Activated T-helper 1 cell treated with Interleukin-2 at 50 U/mL for 16 hours (primary cell): ENCODE measurements at places on chromosomes 12 and 14.

DNA sequence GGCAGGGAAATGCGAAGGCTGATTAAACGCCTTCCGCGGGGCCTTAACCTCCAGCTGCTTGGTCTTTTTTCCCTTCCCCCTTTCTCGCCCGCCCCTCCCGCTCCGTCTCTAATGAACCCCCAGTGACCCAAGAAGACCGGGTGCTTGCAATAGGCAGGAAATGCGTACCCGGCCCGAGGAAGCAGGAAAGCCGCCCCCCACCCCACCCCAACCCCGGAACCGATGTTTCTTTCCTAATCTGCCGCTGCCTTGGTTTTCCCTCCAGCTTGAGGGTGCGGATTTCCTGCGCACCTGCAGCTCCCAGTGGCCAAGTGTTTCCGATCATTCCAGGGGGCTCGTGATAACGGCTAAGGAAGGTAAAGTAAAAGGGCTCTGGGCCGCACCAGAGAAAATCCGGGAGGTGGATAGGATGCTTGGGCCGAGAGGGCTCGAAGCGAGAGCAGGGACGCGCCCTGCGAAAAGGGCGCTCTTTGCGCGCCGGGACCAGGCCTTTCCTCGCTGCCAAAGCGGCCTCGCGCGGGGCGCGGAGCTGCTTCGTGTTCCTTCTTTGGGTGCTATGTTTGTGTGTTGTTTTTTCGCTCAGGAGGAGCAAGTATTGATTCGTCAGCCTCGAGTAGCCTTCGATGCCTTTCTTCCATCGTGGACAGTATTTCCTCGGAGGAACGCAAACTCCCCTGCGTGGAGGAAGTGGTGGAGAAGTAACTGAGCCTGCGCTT lies 983 bp downstream of the MYF6 start:
- no peak for DNase-seq

DNA sequence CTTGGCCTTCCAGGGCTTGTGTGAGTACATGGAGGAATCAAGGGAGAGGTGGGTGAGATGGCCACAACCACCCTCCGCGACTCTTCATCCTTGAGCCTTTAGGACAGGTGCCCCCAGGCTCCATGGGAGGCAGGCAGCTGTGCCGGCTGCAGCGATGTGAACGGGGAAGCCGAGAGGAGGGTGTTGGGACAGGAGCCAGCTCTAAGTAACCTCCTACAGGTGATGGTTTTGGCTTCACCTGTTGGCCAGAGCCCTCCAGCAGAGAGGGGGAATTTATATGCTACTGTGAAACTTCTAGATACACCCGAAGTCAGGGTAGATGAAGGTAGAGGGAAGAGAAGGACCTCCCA lies 132.2 kb upstream of the HIF1A start:
- DNase-seq: no peak

DNA sequence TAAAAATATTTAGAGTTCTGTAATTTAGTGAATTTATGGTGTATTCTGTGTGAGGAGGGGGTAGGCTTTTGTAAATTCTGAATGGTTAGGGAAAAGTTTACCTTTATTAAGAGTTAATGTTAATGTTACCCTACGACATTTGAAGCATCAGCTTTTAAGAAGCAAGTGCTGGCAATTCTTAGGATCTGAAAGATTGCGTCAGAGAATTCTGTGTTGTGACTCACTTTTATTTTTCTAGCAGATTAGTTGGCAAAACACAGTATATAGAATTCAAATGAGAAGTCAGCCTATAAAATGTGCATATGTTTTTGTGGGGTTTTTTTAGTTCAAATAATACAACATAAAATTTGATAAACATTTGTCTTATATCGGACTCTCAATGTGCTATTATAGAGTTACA lies 97.6 kb downstream of the RAD52 start:
- DNase-seq: no peak

GRCh38 chr14:78863143-78863542 lies 693.0 kb downstream of the NRXN3 start:
- DNase-seq: no peak

- no peak for DNase-seq
Observed at GRCh38 chr12:1691123-1692007, 495 bp downstream of the ADIPOR2 start.

DNA sequence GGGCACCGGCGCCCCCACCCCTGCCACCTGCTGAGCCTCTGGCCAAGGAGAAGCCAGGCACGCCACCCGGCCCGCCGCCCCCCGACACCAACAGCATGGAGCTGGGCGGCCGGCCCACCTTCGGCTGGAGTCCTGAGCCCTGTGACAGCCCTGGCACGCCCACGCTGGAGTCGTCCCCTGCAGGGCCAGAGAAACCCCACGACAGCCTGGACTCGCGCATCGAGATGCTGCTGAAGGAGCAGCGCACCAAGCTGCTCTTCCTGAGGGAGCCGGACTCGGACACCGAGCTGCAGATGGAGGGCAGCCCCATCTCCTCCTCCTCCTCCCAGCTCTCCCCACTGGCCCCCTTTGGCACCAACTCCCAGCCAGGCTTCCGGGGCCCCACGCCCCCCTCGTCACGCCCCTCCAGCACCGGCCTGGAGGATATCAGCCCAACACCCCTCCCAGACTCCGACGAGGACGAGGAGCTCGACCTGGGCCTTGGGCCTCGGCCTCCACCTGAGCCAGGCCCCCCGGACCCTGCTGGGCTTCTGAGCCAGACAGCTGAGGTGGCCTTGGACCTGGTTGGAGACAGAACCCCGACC lies 6.5 kb downstream of the SETD1B start:
- no peak for DNase-seq

DNA sequence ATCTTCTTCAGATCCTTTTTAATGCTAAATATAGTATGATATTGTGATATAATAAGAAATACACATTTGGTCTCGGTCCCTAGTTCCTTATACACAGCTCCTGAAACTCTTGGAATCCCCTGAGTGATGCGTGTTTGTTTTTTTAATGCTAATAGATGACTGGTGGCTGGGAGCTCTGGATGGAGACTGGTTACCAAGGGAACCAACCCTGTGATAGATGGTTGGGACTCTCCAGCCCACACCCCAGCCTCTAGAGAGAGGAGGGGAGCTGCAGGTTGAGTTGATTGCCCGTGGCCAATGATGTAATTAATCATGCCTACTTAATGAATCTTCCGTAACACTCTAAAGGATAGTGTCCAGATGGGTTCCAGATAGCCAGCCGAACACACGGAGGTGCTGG lies 140.6 kb downstream of the FBXL14 start:
- no peak for DNase-seq

- no peak for DNase-seq
Observed at GRCh38 chr14:77808250-77808649, 8.3 kb downstream of the ADCK1 start.

GRCh38 chr14:80784820-80785219 lies 156.7 kb downstream of the CEP128 start:
- no peak for DNase-seq

- DNase-seq: no peak
Observed at GRCh38 chr12:25695574-25695973, 142.5 kb upstream of the LMNTD1 start.

- no peak for DNase-seq
Observed at GRCh38 chr14:90116444-90116843, 54.6 kb downstream of the KCNK13 start.

DNA sequence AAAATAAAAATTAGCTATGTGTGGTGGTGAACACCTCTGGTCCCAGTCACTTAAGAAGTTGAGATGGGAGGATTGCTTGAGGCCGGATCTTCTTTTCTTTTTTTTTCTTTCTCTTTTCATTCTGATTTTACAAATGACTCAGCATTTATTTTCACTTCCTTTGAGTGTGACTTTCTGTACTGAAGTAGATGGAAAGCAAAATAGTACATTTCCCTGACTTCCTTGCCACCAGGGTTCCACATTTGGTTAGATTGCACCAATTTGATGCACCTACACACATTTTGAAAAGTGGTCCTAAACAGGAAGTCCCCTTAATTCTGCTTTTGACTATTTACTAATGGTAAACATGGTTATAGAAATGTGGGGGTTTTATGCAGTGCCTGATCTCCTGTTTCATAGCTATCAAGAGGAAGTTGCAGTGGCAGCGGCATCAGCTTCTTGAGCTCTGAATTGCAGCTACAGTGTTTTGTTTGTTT lies 13.0 kb upstream of the LEMD3 start:
- no peak for DNase-seq

DNA sequence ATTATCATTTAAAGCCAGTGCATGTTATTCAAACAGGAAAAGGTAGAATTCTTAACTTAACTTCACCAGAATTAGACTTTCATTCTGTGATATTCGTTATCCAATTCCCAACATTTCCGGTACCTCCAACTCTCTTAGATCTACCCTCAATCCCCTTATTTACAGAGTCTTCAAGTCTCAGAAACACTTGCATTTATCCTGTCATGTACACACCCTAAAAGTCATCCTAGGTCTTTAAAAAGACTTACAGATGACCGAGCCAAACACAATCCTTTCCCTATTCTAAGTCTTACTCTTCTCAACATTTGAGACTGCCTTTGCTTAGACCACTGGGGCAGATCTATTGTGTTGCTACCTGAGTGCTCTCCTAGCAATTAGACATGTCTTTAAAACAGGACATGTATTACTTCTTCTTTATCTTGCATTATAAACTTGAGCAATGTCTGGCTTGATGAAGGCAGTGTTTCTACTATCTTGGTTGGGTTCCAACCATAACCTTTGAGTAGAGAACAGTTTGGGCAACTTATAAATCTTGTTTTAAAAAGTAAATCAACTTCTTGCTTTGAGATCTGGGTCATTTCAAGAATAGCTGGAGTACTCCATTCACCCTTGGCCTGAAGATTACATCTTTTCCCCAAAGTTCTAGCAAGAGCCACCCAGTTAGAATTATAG lies 140.6 kb upstream of the PLEKHG7 start:
- DNase-seq: no peak

GRCh38 chr14:91158091-91158790 lies 44.4 kb downstream of the DGLUCY start:
- no peak for DNase-seq

GRCh38 chr12:102993537-102993936 lies 36.1 kb downstream of the ASCL1 start:
- no peak for DNase-seq

DNA sequence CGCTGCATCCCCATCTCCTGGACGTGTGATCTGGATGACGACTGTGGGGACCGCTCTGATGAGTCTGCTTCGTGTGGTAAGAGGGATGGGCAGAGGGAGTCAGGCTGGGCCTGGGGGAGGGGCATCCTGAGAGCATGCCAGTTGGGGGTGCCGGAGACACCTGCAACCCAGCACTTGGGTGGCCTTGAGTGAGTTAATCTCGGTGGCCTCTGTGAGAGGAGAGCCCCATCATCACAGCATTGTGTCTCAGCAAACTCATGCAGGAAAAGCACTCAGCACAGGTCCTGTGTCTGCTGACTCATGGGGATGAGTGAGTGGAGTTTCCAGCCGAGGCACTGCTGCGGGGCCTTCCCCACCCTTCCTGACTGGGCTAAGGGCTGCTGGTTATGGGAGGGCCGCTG lies 19.6 kb upstream of the LRP1-AS start:
- DNase-seq: no peak

DNA sequence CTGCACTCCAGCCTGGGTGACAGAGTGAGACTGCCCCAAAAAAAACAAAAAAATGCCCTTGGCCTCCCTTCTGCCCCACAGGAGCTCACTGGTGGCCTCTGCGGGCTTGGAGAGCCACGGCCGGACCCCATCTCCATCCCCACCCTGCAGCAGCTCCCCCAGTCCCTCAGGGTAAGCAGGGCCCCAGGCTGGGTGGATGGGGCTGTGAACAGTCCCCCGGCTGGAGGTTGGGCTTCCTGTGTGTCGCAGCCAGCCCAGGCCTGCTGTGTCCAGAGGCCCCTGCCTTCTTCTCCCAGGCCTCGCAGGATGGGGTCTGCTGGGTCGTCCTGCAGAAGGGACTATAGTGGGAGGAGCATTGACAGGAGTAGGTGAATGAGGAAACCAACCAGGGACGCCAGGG lies 15.4 kb upstream of the PUS1 start:
- DNase-seq: no peak

DNA sequence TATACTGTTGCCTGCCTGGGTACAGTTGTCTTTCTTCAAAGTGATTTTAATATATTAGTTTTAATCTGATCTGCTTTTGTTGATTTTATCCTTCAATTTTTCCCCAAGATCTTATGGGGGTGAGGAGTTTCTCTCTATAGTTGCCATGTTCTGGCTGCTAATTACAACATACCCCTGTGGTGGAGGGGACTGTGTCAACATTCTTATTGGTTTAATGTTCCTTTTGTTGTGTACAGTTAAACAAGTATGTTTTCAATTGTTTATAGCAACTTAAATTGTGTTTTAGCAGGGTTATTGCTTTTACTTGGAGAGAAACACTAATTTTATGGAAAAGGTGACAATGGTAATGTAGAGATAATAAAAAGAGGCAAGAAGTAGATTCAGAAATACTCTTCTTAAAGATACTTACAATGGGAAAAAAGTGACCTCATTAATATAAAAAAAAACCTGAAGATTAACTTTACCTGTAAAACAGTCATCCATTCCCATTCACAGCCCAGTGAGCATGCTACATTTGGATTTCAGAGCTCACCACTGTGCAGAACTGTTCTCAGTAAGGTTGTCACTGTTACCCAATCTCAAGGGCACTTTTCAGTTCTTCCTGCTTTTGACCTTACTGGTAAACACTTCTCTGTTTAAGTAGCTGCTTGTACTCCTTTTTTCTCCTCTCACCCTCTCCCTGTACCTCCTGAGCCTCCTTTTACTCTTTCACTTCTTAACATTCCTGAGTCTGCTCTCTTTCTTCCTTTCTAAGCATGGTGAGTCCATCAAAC lies 8.1 kb upstream of the LRRK2 start:
- DNase-seq: no peak

GRCh38 chr14:35406506-35407305 lies 2.2 kb upstream of the NFKBIA start:
- no peak for DNase-seq

DNA sequence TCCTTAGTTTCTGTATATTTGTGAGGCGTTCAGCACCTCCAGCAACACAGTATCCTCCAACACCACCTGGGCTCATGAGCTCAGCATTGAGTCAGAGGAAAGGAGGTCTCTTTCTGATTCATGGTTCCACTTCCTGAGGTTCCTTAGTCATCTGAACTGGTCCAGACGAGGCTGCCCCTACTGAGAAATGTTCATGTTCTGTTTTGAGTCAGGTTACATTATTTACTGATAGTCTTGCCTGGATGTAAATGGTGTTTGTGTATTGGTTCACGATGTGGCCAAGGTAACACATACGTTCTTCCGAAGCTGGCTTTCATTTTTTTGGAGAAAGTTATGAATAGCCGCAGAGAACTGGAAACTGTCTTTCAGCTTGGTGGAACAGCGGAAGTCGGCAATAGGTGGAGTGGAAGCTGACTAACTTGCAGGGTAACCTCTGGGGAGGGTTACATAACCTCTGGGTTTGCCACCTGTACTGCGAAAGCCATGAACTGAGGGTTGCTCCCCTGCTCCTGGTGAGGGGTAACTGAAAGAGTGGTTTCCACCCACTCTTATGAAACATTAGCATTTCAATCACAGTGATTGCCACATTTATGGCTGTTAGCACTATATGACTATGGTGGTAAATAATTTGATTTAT lies 42.2 kb upstream of the MANSC4 start:
- DNase-seq: peak; percentile 35
